ENCODE measurements at places on chromosomes 1 and 21.

GRCh38 chr1:175422156-175422555, 229.6 kb upstream of the KIAA0040 start:
- DNase-seq, result no peak

GRCh38 chr1:10665930-10666850, 130.3 kb downstream of the CASZ1 start:
- DNase-seq, result no peak

DNA sequence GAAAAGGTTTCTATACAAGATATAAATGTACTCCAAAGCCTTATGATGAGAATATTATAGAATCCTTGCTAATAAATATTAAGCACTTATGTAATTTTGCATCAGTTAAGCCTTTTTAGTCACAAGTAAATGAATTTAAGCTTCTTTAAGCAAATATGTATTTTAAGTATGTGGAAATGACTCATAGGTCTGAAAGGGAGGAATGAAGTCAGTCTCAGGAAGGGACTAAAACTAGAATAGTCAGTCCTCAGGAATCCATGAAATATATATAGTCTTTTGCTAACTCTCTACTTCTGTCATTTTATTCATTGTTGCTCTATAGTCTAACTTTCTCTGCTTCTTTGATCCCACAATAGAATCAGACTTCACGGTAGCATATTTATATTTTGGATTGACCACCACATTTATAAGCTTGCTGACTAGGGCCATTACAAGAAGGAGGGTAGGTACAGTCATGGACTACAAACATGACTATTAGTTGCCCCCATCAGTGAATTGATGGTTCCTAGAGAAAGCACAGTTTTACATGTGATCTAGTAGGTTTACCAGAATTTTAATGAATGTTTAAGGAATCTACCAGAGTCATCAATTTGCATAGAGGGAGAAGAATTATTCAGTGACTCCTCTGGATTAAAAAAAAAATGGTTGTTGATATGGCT, 20.2 kb upstream of the RABGGTB start:
- DNase-seq, result no peak

DNA sequence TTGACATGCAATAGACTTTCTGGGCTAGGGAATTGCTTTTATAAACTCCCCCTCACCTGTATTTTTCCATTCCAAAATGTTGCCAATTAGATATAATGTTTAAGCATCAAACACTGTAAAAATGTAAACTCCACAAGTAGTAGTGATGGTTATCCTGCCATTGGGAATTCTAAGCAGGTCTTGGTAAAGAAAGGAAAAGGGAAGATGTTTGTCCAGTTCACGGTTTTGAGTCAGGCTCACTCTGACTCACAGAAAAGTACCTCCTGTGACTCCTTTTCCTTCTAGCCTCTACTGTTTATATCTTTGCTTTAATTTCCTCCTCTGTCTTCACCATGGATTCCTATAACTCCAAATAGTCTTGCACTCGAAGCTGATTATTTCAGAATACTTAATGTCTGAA, 19.0 kb upstream of the PTPN14 start:
- no peak for DNase-seq

GRCh38 chr1:162159515-162159914, 90.0 kb downstream of the NOS1AP start:
- no peak for DNase-seq

- DNase-seq, result peak; percentile 49
Measured at GRCh38 chr1:84998642-84999280, 1.8 kb upstream of the MCOLN2 start.

All from stimulated activated naive CD8-positive, alpha-beta T cell treated with anti-CD3 and anti-CD28 coated beads, Interleukin-15, Interleukin-2, amounts not matched to agents 100 U/mL and 50 U/mL, for 24 hours (primary cell).